Sigmoid colon (tissue), 7 donors: ENCODE measurements at places on chromosomes 2 and 18. TPM values are rescaled to one million over a fixed set of nuclear protein-coding genes. Genes with fewer than 3 reads are reported as not detected.
A peak's percentile ranks its signal among the peaks of the same experiment; 100 is the strongest.

DNA sequence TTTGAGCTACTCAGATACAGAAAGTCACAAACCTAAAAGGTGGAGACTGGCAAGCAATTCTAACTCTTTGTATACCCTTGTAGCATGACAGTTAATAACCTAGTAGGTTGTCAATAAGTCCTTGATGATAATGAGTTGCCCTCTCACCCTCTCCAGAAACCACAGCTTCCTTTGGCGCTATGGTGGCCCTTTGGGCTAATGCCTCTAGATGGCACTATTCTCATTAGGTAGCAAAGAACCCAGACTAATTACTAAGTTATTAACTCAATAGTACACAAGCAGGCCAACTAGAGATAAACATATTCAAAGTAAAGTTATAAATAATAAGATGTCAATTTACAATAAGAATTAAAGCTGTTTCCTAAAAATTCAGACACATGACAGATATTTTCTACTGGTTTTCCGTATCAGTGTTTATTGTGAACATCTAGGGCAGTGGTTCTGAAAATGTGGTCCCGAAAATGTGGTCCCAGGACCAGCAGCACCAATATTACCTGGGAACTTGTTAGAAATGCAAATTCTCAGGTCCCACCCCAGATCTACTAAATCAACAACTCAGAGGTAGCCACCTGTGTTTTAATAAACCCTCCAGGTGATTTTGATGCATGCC lies 41.1 kb downstream of the LDAH start:
- no peak for DNase-seq

DNA sequence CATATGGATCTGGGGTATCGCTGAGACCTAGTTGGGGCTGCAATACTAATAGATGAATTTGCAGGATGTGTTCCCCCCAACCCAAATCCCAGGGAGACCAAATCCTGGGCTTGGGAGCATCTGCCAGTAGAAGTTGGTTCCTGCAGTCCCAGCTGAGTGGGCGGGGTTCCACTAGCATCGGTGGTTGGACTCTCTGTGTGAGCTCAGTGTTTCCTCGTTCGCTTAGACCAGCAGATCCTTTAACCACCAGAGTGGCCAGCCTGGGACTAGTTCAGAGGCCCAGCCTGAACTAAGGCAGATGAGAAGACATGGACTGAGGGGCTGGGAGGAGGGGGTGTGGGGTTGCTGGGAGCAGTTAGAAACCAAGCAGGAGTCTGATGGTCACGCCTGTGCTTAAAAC lies 40.7 kb downstream of the PCARE start:
- DNase-seq = no peak

- DNase-seq = no peak
Observed at GRCh38 chr2:50951437-50951836, 80.5 kb downstream of the NRXN1 start.

DNA sequence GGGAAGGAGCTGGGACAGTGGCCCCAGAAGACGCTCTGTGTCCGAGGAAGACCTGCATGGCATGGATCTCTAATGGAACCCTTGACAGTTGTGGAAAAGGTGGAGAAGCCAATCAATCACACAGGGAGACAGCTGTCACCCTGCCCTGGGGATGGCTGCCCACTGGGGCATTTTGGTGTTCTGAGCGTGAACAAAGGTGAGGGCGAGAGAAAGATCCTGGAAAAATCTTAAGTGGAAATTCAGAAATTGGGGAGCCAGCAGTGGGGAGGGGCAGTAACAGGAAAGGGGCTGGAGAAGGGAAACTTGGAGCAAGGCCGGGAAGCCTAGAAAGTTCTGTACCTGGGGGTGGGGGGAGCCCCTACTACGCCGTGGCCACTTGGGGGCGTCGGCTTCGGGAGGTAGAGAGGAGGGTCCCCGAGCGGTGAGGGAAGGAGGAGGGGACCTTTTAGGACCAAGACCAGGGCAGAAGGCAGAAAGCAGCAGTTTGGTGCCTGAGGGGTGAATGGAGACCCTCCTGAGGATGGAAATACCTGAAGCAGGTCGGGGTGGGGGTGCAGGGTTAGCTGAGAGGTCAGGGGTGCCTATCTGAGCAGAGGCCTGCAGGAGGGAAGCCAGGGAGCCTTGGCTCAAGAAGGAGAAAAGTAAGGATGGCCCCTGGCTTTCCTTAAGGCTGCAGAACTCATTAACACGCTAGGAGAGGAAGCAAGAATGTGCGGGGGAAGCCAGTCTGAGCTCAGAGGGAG lies 30.0 kb downstream of the NGEF start:
- no peak for DNase-seq

GRCh38 chr2:241996100-241996499 lies 126.6 kb downstream of the RTP5 start:
- DNase-seq = no peak

GRCh38 chr2:11213090-11213638 lies 57.9 kb downstream of the SLC66A3 start:
- DNase-seq = no peak

DNA sequence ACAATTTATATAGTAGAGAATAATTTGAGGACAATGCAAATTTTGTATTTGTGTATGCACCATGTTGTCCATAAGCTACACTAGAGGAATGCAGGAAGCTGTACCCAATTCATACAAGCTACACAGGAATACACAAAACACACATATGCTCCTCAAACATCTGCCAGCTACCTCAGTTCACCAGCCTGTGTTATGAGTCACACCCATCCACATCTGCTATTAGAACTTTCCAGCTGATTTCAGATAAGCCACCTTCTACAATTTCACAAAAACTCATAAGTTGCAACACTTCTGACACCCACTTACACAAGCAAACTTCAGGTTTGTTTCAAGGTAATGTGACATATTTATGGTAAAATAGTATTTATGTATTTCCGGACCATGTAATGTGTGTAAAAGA lies 438.9 kb downstream of the SATB2 start:
- no peak for DNase-seq

The GALNT14 gene
- total RNA-seq = 1.2 TPM

The EVA1A gene
- not detected for total RNA-seq

DNA sequence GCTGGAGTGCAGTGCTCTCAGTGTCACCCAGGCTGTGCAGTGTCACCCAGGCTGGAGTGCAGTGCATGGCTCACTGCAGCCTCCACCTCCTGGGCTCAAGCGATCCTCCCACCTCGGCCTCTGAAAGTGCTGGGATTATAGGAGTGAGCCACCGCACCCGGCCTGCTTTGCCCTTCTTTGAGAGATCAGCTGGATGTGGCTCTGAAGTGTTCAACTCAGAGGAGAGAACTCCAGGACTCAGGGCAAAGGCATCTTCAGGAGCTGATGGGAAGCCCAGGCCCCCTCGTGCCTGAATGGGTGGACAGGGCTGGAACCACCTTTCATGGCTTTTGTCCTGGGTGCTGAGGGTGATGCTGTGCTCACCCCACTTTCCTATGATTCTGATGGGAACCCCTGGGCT lies 52.0 kb upstream of the HAAO start:
- DNase-seq = no peak

DNA sequence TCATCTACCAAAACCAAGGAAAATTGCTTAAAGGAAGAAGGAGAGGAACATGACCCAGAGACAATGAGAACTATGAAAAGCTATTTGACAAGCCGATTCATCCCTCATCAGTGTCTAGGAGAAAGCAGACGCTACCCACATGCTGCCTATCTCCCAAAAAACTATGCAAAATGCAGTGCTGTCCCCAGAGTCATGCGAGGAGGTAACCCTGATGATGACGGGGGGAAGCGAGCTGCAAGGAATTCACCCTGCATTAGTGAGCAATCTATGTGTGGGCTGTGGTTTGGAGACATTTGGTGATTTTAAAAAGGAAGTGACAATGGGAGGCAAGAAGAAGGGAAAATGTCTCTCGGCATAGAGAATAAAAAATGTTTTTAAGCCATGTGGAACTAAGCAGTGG lies 472.7 kb downstream of the CMPK2 start:
- no peak for DNase-seq

- no peak for DNase-seq
Observed at GRCh38 chr2:199679883-199680282, 171.1 kb downstream of the FTCDNL1 start.

DNA sequence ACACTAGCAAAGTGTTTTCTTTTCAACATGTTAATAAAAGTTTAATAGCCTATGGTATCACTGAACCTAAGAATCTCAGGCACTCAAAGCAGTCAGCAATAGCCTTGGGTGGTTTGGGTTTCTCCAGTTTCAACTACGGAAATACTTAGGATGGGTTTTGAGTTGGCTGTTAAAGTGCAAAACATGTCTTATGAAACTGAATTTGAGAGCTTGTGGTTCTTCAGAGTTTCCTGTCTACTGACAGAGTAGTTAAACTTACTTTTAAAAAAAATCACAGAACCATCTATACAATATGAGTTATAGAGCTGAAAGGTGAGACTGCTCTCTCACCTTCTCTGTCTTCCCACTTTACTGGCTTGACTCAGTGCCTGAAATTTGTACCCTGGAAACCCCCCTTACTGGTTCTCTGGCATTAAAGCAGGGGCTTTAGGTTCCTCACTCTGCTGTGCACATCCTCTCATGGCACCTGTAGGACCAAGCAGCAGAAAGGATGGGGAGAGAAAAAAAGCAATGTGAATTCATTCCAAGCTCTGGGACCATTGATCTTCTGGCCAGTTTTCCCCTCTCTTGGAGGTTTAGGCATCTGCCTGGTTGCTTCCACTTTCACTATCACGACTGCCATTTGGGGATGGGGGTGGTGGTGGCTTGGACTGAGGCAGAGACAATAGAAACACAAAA lies 18.1 kb downstream of the CCDC141 start:
- DNase-seq = no peak

The GPR155 gene
- total RNA-seq = 19.1 TPM

GRCh38 chr2:232816657-232817056 lies 40.3 kb upstream of the KCNJ13 start:
- no peak for DNase-seq

The SAP130 gene
- 6.7 TPM for total RNA-seq

DNA sequence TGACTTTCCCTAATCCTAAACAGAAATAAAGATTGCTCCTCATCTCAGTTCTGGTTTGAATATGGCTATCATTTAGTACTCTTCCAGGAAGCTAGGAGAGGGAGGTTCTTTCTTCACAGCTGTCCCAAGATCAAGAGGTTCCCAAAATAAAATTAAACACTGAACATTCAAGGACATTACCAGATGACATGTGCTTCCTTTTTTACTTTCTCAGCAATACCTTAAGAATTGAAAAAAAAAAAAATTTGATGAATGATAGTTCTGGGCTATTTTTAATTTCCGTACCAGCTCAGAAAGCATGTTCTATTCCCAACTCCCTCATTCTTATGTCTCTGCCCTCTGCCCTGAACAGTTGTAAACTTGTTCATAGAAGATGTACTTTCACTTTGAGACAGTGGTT lies 61.7 kb upstream of the MYL1 start:
- no peak for DNase-seq

- DNase-seq = no peak
Observed at GRCh38 chr2:24947561-24948157, 24.1 kb downstream of the DNAJC27 start.

- DNase-seq = no peak
Observed at GRCh38 chr2:42448163-42448562, 45.6 kb downstream of the KCNG3 start.

The HK2 gene
- total RNA-seq = 1.9 TPM

GRCh38 chr2:46909771-46910419 lies 5.7 kb downstream of the MCFD2 start:
- DNase-seq = no peak

GRCh38 chr2:79971807-79972206 lies 332.7 kb downstream of the LRRTM1 start:
- DNase-seq = no peak

DNA sequence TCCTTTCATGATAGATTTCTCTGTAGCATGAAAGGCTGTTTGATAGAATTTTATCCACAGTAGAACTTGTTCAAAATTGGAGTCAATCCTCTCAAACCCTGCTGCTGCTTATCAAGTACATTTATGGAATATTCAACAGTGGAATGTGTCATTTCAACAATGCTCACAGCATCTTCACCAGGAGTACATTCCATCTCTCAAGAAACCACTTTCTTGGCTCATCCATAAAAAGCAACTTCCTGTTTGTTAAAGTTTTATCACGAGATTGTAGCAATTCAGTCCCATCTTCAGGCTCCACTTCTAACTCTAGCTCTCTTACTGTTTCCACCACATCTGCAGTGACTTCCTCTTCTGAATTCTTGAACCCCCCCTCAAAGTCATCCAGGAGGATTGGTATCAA lies 29.4 kb downstream of the PDCL3 start:
- no peak for DNase-seq

DNA sequence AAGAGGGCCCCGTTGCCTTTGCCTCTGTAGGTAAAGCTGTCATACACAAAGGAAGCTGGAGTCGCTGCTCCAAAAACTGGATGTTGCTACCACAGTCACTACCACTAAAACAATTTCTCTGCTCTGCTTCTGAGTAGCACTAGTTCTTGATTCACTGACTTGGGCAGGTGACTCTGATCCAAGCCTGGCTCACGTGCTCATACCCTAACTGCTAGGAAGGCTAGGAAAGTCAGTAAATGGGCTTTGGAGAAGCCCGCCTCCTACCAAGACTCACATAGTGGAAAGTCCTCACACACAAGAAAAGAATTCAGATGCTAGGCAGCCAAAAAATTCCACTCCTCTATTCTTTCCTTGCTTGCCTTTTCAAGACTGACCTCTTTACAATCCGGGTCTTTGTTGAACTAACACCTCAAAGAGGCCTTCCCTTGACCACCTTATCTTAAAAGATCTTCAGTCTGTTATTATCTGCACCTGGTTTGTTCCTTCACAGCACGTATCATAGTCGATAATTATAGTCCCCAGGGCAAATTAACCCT lies 11.4 kb upstream of the DYNC1I2 start:
- DNase-seq = no peak

DNA sequence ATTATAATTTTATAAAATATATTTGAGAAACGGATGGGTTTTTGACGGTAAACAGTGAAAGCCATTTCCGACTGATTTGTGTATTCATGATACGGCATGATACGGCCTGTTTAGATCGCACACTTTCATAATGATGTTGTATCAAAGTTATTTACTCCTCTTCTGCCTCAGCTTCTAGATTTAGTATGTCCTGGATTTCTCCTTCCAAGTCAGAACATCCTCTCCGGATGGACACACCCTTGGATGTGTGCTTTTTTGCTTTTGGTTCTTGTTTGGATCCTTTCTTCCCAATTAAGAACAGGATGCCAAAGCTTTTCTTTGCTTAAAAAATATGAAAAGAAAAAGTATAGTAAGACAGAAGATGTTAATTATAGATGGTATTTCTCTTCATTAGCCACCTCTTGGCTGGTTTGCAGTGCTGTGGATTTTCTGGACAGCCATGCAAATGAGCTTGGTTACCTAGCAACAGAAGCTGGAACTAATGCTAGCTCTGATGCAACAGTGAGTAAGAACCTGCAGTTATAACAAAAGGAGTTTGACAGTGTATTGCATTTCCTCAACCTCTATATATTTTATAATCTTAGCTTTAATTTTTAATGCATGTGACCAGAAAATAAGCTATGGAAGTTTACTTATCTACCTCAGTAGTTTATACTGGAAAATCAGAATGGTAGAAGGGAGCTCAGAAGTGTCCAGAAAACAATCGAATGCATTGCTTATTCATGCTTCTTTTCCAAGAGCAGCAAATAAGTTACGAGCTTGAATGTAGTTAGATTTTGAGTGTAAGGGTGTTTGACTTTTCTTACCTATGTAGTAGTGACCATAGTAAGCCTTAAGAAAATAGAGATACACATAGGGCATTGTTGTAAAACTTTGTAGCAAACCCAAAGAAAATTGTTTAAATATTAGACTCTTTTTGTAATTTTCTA lies 27.9 kb downstream of the RMND5A start:
- DNase-seq = no peak

- DNase-seq = peak; percentile 52
Observed at GRCh38 chr2:241137276-241138190, 11.7 kb downstream of the PASK start.
